ENCODE measurements at places on chromosomes 5 and 9. TPM values are rescaled to one million over a fixed set of nuclear protein-coding genes. Genes with fewer than 3 reads are reported as not detected.

The INSL4 gene
- not detected for polyA plus RNA-seq

DNA sequence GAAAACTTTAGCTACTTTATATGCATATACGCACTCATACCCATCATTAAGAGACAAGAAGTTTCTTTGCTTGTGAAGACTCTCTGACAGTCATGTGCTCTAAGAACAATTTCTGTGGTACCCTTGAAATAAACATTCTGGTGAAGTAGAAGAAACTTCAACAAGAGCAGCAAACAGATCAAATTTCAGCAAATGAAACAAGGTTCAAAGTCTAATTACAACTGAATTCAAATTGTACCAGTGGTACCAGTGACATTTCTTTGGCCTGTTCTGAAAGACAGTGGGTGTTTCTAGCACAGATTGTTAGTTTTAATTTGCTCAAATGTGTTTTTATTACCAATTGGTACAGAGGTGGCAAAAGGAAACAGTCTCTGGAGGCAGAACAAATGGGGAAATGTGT lies 391.0 kb downstream of the CHSY3 start:
- no peak for DNase-seq

DNA sequence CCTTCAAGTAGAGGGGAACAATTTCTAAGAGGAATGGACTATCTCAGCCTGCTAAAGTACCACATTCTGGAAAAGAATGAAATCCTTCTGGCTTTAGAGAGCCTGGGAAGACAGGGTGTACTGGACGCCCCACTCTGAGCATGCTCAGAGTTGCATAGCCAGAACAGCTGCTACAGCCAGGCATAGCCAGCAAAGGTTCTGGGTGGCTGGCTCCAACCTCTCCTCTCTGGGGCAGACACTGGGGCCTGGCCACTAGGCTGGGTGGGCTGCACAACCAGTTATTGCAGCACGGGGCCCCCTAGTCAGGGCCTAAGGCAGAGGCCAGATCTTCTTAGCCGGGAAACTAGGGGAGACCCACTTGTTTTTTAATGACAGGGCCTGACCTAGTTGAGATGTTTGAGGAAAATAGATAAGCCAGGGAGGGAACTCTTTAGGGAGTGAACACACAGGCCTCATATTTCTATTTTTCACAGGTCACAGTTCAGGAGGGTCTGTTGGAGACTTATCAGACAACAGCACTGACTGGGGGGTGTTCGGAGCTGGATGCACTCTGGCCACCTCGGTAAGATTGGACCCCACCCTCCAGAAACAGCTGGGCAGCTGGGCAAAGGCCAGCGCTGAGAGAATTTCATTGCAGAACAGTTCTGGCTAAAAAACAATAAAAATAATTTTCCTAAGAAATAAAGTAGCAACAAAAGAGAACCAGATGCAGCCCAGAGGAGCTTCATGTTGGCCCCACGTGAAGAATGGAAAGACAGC lies 142.9 kb downstream of the LPAR1 start:
- DNase-seq = no peak

DNA sequence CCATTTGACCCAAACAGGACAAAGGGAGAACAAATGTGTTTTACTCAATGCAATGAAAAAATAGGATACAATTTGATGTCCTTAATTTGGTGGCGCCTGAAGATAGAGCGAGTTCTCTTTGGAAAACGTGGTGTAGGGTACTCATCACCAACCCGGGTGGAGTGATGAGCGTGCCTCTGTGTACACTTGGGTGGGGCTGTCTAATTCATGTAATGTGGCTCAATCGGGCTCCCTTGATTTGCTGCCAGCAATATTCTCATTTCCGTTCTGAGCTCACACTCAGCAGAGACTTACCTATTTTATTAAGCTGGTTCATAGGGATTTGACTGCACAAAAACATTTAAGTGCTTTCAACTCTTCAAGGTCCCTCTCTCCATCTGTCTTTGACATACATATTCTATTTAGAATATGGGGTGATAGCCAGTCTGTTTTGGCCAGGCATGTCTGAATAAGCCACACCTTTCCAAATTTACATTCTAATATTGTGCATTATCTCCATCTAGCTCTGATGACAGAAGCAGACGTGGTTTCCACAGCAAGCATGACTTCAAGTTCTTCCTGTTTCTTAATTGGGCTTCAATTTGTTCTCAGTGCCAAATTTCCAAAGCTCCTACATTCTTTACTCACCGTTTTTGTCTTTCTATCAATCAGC lies 162.5 kb downstream of the IRX2 start:
- DNase-seq = no peak

- DNase-seq = no peak
These were observed 98.9 kb downstream of the LIX1 start for GRCh38 chr5:97043511-97043910.

The WASHC1 gene
- polyA plus RNA-seq = 1.3 TPM

The ACTBL2 gene
- polyA plus RNA-seq = not detected

- DNase-seq = no peak
These were observed 284.5 kb downstream of the ZNF608 start for GRCh38 chr5:124461941-124462340.

- no peak for DNase-seq
These were observed 205.1 kb downstream of the PCSK1 start for GRCh38 chr5:96227957-96228356.

The PPP3R2 gene
- polyA plus RNA-seq = 0.17 TPM

The SOWAHA gene
- not detected for polyA plus RNA-seq

Measured in CD4-positive, CD25-positive, alpha-beta regulatory T cell (primary cell).